ENCODE measurements at places on chromosomes 4 and X.

DNA sequence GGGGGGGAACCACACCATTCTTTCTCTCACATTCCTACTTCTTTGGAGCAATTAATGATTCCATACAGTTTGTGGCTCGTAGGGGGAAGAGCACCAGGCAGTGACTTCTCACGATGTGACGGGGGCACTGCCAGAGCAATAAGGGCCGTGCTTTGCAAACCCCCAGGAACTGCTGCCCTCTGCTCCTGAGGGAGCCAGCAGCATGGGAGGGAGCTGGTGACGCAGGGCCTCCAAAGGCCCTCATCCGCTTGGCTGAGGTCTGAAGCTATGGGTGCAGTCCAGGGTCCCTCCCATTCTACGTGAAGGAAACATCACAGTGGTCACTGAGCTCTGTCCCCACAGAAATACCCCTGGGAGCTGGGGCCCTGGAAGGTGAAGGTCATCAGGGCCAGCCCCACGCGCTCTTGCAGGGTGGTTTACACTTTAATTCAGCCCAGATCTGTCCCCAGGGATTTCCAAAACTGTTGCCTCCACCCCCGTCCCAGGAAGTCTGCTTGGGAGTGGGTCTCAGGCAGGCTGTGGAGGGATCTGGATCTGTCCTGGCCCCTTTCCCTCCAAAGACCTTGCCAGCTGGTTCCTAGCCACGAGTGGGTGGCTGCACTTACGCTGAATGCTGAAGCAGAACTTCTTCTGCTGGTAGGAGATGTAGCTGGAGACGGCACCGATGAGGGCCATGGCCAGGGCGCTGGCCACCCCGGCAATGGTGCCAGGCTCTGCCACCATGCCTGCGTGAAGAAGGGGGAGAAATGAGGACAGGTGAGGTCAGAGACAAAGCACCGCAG, 82.6 kb downstream of the MTMR1 start:
- peak; percentile 32 for DNase-seq

- DNase-seq: no peak
These were observed 601 bp downstream of the SLC25A43 start for GRCh38 chrX:119399772-119400101.

DNA sequence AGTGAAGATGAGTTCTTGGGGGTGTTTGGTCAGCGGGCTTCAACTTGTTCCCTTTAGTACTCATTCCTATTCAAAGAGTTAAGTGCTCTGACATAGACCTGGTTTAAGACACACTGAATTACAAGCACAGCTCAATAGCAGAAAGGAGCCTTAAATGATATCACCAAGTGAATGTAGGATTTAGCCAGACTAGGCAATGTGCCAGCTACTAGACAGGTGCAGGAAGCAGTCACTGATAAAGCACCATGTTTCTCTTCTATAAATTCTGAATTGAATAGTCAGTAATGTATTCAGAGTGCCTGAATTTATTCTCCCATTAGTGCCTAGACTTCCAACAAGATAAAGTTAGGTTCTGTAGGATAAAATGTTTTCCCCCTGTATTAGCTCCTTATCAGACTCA, 63.6 kb downstream of the ASB9 start:
- DNase-seq: no peak

DNA sequence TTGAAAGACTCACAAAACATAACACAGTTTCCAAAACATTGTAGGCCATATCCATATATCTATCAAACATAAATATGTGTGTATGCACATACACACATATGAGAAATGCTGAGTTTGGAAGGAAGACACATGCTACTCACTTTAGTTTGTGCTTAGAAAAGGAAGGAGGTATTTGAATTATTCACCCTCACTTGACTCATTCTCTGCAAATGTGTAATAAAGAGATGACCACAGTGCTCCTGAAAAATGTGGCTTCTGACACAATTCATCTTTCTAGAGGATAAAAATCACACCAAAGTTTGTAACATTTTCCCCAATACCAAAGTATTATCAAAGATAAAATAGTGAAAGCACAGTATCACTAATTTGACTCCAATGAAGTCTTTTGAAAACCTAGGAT, 950.1 kb downstream of the FAT4 start:
- DNase-seq: no peak

DNA sequence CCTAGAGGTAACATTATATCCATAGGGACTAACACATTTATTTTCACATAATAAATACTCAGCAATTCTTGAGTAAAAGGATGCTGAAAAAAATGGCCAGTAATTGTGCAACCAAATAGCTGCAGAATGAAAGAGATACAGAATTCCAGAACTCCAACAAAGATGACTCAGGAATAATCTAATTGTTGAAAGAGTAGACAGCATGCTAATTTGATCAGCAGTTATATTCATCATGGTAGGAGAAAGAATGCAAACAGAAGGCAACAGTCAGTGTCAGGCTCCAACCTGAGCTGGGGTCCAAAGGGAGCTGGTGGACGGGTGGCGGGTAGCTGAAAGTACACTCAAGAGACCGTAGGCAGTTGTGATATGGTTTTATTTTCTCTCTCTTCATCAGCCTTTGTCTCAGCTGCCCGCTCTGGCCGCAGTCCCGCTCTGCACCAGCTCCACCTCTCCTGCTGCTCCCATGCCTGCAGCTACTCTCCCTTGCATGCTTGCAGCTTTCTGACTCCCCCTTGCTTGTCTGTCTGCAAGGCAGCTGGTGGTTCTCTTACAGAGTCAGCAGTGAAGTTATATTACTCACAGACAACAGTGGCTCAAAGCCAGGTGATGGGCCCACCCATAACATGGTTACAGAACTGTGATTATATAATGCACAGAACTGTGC, 1150.1 kb downstream of the STIM2 start:
- DNase-seq: no peak
